ENCODE measurements at places on chromosomes 1 and 21.

DNA sequence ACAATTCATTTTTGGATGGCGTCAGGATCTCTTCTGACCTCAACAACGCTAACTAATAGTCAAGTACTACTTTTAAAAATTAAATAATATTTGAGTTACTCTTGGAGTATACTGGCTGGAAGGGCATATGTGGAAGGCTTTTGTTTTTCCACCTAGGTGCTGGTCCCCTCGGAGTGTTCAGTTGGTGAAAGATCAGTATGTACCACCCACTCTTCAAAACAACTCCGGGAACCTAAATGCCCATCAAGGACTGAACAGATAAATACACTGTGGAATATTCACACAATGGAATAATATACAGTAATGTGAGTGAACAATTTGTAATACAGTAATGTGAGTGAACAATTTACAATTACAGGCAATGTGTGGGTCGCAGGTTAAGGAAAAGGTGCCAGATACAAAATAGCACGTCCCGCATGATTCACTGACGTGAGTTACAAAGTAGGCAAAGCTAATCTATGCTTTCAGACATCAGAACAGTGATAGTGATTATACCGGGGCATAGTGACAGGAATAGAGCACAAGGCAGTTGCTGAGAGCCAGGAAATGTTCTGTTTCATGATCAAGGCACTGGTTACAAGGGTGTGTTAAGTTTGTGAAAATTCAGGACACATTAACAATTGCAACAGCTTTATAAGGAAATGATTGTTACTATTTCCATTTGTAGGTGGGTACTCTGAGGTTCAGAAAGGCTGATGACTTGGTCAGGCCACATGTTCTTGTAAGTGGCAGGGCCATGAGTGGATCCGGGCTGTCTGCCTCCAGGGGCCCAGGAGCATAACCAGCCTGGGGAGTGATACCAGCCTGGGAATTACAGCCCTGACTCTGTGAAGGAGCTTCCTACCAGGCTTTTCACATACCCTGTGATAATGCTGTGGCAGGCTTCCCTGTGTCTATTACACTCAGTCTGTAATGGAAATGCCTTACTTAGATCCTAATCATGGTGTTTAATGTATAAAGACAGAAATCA is 59.3 kb upstream of the ABCD3 start:
- DNase-seq = peak; percentile 41

- DNase-seq = no peak
Measured at GRCh38 chr1:191714845-191715244, 443.4 kb upstream of the RGS18 start.

GRCh38 chr1:160296036-160296435 is 11.1 kb upstream of the PEX19 start:
- DNase-seq = no peak

DNA sequence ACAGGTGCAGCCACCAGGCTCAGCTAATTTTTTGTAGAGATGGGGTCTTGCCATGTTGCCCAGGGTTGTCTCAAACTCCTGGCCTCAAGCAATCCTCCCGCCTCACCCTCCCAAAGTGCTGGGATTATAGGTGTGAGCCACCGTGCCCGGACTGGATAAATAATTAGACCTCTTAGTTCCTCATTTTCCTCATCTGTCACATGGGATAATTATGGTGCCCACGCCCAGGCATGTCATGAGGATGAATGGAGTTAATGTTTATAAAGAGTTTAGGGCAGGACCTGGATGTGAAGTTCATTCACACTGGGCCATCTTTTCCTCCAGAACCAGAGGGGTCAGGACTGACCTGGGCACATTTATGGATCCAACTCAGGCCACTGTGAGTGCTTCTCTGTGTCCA is 23.7 kb downstream of the PADI3 start:
- DNase-seq = no peak

- DNase-seq = no peak
Measured at GRCh38 chr1:56646611-56647010, 1.5 kb downstream of the PRKAA2 start.

DNA sequence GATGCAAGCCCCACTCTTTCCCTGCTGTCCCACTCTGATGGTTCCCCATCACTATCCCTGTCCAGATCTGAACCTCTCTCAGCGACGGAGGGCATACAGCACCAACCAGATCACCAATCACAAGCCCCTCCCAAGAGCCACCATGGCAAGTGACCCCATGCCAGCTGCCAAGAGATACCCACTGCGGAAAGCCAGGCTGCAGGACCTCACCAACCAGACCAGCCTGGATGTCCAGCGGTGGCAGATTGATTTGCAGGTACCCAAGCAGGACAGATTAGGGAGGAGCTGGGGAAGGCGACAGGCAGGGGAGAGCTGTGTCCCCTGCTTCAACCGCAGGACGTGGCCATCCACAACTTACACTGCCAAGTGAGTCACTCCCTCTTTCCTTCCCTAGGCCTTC is 46.9 kb downstream of the VWA5B1 start:
- DNase-seq = no peak

DNA sequence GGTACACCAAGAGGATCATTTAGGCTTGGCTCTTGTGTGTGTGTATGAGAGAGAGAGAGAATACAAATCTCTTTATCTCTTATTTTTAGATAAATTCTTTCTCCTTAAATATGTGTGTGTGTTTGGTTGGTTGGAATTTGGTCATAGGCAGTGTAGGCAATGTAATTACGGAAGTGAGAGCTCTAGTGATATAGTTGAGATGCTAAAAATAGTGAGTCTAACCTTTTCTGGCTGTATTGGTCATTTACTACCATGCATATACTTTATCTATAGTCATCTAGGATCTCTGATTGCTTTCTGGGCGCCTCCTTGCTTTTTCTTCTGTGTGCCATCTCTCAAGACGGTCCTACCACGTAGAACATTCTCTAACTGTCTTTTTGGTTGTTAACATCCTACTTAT is 250.2 kb downstream of the NUF2 start:
- no peak for DNase-seq

DNA sequence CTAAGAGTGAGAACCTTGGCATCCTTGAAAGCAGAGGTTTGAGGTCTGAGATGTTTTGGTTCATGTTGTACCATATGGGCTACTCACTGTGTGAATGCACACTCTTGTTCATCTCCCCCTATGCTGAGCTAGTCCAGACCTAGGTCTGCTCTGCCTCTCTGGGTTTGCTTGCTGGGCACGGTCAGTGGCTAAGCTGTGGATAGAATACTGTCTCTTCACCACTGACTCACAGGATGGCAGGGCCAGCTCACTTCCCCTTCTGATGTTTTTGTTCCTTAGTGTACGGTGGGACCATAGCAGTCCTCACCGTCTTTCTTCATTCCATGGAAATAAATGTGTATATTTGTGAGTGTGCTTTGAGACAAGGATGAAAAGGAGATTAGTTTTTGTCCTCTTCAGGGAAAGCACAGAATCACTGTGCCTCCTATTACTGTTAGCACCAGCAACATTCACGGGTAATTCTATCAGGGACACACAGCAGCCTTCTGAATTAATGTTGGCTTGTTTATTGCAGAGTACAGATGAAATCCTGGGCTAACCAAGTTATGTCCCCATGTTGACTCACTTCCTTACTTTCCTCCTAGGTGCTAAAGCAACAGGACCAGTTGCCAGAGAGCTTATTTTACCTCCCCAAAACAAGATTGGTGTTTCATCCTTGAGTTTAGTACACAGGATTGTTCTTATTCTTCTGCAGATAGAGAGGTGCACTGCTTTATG is 56.9 kb upstream of the IVNS1ABP start:
- peak; percentile 36 for DNase-seq

DNA sequence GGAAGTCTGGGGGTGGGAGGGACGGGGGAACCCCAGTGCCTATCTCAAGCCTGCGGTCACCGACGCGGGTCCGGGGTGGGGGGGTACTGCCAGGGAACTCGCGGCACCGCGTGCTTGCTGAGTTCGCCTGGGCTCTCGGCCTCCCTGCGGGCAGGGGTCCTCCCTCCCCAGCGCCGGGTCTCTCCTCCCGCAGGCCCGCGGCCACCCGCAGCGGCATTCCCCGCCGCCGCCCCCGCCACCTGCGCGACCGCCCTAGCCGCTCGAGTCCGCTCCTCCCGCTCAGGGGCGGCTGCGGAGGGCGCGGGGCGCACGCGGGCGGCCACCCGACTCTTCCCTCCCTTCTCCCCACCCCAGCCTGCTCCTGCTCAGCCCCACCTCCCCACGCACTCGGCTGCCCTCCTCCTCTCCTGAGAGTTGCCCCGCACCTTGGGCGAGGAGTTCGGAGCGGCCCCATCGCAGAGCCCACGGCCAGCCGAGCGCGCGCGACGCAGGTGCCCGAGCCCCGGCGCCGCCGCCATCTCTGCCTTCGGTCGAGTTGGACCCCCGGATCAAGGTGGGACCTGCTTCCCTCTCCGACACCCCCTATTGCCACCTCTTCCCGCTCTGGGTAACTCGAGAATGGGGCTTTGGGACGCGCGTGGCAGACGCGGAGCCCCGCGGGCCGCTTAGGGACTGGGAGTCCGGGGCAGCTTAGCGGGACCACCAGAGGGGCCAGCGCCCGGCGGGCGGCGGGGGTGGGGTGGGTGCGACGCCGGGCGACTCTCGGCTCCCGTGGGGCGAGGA is 105.0 kb downstream of the LEPR start:
- DNase-seq = peak; percentile 44

- DNase-seq = no peak
Measured at GRCh38 chr21:15682977-15683376, 46.8 kb upstream of the USP25 start.

DNA sequence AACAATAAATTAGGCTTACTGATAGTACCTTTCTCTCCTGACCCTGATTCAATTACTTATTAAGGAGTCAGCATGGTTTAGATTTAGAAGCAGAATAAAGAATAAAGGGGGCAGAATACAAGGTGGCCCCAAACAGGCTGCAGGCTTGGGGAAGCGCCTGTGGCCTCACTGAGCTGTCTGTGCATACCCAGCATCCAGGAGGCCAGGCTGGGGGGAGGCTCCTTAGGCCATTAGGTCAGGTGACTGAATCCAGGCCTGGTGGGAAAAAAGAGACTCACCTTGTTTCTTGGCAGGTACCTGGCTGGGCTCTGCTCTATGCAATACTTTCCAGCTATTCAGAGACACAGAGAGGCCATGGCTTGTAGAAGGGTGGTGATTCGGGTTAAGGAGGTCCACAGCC is 38.8 kb downstream of the PGBD5 start:
- DNase-seq = no peak

DNA sequence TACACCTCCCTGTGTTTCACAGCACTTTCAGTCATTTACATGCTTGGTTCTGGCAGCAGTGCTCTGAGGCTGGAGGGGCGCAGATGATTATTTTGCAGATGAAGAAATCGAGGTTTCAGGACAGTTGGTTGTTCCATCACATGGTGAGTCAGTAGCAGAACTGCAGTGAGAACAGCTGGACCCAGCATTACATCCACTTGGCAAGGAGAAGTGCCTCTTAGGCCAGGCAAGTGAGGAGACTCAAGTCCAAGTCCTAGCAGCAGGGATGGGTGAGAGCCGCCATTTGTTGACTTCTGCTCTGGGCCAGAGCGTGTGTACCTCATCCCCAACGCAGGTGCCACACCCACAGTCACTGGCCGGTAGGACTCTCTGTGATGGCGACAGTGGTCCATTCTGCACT is 26.8 kb upstream of the EPHA8 start:
- no peak for DNase-seq

DNA sequence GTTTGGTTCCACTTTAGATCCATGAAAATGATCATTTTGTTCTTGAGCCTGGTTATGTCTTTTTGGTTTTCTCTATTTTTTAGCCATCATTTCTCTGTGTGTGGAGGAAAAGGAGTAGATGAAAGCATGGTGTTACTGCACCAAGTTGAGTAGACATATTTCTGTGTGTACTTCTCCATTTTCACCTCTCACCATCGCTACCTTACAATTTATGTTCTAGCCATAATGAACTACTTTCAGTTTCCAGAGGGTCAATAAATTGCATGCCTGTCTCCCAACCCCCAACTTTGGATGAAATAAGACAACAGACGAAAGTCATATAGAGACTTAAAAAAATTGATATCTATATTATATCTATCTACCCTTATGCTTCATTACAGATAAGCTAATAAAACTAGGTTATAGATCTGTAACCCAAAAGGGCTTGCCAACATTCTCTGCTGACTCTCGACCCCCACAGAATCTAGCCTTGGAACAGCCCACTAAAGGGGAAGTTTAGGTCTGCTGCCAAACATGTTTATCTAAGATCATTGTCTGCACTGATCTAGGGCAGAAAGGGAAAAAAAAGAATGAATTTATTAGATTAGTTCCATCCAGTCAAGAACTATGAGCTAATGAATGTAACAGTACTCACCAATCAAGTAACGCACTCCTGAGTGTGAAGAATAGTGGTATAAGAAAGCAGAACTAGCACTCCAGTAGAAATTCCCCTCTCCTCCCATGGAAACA is 7.5 kb upstream of the MAN1A2 start:
- DNase-seq = no peak

- no peak for DNase-seq
Measured at GRCh38 chr1:84370266-84370665, 28.0 kb upstream of the DNASE2B start.

DNA sequence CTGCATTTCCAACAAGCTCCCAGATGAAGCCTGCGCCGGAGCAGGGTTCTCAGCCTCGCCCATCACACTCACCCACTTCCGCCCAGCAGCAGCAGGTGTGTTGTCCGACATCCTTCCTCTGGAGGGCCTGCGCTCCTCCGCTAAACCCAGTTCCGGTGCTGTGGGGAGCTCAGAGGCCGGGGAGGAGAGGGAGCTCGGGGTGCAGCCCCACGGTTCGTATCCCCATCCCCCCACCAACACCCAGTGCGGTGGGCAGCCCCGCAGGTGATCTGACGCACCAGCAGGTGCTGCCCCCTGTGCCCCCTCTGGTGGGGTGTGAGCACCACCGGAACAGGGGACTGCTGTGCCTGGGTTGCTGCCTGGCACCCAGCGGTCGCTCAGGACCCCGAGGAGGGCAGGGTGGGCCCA is 3.4 kb upstream of the PEX10 start:
- no peak for DNase-seq

DNA sequence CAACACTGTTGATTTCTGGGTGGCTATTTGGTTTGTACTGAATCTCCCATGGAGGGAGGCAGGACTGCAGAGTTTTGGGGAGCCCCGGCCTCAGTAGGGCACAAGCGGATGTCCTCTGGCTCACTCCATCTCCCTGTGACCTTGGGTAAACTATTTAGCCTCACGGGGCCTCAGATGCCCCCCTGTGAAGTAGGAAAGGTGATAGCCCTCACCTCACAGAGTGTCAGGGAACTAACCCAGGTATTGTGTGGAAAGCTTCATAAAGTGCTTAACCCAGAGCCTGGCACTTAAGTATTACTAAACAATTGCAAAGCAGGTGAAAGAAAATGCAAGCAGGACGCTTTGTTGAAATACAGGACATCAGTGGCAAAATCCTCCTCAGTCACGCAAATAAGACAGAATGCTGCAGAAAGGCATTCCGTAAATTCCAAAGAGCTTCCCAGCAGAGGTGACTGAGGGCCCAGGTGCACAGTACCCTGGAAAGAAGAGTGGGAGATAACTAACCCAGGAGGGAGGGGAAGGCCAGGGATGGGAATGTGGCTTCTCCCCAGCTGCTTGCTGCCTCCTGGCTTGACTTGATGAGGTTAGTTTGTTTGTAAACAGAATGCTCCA is 436.3 kb downstream of the PRDM2 start:
- DNase-seq = no peak

DNA sequence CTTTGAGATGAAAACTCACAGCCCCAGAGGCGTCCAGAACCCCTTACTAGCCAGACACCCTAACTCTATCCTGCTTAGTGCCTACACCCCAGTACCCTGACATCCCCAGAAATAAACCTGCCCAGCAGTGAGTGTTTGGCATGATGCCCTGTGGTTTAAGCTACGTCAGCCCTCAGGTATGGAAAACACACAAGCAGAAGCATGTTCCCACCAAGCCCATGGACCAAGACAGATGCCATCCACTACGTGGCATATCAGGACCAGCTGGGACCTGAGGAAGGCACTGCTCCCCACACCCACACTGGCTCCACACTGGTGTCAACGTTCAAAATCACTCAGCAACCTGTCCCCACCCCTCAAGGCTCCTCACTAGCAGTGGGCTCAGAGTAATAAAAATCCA is 116.4 kb downstream of the SYT2 start:
- no peak for DNase-seq
